ENCODE measurements at places on chromosomes 3 and 15.

DNA sequence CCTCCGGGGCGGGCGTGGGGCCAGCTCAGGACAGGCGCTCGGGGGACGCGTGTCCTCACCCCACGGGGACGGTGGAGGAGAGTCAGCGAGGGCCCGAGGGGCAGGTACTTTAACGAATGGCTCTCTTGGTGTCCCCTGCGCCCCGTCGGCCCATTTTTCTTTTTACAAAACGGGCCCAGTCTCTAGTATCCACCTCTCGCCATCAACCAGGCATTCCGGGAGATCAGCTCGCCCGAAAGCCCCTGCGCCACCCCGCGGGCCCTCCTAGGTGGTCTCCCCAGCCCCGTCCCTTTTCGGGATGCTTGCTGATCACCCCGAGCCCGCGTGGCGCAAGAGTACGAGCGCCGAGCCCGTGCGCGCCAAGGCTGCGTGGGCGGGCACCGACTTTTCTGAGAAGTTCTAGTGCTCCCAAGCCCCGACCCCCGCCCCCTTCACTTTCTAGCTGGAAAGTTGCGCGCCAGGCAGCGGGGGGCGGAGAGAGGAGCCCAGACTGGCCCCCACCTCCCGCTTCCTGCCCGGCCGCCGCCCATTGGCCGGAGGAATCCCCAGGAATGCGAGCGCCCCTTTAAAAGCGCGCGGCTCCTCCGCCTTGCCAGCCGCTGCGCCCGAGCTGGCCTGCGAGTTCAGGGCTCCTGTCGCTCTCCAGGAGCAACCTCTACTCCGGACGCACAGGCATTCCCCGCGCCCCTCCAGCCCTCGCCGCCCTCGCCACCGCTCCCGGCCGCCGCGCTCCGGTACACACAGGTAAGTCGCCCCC lies at the start of gene THBS1:
Gene THBS1 (plus strand): TSS at position 595 of the 757 bp plus-strand sequence. CDS start 779 bp downstream, outside the sequence.
- peak; percentile 75 for DNase-seq

DNA sequence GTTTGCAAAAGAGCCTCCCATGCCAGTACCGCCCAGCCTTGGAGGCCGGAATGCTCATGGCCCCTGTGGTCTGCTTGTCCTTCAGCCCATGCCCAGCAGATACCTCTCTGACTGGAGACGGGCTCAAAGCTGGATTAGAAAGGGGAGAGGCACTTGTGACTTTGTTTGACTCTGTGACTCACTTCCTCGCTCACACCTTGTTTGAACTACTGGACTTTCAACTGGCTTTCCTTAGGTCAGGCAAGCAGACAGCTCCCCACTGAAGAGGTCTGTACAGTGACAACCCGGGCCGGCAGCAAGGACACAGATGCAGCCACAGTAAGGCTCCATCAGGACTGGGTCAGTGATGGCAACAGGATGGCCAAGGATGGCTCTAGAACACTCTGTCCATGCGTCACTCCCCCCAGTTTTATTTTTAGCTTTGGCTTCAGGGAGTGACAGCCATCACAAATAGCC lies 98.6 kb upstream of the ABHD17C start:
- no peak for DNase-seq

DNA sequence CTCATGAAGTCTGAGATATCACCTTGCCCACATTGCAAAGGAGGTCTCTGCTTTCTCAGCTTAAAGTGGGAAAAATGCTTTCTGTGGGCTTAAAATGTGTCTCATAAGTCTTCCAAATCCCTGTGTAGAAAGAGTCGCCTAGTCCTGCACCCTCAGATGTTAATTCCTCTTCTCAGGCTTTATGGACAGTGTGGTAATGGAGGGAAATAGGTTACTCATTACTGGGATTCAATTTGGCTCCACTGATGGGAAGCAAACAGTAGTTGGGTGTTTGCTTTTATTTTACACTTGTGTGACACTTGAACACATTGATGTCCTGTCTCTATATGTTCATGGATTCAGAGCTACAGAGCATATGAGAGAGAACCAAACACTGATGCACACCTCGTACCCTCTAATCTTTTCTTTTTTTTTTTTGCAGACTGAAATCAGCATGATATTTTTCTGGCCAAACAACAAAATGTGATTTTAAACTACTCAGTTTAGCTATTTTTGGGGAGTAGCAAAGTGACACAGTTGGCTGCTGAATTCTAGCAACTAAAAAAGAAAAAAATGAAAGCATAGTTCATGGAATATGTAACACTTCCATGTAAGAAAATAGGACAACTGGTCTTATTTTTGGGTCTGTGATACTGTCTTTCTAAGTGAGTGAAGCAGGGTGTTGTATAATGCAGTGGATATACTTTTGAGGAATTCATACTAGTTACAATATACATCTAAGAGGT lies 8.6 kb downstream of the PTPRG start:
- no peak for DNase-seq

- DNase-seq, result no peak
Observed at GRCh38 chr3:50661321-50661837, 13.3 kb upstream of the DOCK3 start.

- DNase-seq, result no peak
Observed at GRCh38 chr3:73225146-73225855, 163.8 kb downstream of the EBLN2 start.

DNA sequence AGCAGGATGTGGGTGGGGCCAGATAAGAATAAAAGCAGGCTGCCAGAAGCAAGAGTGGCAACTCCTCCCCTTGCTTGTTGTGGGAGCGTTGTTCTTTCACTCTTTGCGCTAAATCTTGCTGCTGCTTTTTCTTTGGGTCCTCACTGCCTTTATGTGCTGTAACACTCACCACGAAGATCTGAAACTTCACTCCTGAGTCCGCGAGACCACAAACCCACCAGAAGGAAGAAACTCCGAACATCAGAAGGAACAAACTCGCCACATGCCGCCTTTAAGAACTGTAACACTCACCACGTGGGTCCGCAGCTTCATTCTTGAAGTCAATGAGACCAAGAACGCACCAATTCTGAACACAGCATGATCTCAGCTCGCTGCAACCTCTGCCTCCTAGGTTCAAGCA lies 72.9 kb downstream of the IL12A start:
- DNase-seq, result no peak

DNA sequence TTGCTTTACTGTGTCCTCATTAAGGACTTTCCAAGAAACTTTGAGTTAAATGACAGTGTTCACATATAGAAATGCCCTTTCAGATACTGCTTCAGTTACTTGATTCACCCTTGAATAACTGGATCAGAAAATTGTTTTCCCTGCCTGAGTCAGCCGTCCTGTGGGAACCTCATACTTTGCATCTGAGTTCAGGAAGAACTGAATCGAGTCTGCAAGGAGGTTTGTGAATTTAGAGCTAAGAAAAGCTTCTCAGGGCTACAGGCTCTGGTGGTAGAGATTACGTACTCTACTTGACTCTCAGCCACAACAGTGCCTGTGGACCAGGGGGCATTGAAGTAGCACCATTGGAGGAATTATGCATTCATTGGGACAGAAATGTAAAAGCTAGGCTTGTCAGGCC lies 252.4 kb upstream of the C2CD4B start:
- DNase-seq, result no peak

DNA sequence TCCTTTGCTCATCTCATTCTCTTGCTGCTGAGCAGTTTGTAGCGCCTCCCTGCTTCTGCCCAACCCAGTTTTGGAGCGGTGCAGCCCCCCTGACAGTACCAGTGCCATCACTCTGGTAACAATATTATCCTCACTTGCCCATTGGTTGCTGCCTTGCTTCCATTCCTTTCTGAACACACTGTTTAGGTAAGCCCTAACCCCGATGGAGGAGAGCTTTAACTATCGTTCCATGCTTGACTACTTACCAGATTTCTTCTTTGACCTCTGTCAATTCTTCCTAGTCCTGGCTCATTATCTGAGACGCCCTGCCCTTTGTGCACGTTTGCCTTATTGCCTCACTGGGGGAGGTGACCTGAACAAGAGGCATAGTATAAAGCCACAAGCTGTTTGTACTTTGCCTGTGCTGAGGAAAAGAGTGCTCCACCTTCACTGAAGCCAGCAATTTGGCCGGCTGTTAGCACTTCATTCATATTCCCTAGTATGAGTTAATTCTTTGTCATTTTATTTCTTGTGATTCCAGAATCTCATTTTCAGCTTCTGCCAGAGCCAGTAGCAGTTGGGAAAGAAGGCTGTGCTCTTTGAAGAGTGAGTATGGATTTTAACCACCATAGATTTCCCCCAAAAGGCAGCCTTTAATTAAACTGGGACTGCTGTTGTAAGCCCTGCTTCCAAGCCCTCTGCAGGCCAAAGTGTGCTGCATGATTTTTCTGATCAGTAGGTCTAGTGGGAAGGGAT lies 11.9 kb downstream of the ABHD6 start:
- no peak for DNase-seq

DNA sequence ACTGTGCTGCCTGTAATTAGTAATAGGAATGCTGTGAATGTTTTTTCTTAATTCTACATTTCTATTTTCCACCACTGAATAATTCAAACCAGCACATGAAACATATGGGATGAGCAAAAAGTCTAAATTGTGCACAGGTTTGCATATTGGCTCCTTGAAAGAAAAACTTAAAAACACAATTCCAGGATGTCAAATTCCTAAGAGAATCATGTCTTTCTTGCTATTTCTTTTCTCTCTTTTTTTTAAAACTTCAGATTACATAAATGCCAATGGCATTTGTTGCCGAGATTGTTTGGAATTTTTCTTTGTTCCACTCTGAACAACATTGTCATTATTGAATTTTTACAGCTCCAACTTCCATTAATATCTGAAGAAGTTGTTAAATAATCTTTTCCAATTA lies 60.8 kb downstream of the VGLL3 start:
- DNase-seq, result no peak

- no peak for DNase-seq
Observed at GRCh38 chr15:27820722-27821121, 278.4 kb downstream of the OCA2 start.

GRCh38 chr15:57509126-57509525 lies 82.6 kb upstream of the MYZAP start:
- no peak for DNase-seq

DNA sequence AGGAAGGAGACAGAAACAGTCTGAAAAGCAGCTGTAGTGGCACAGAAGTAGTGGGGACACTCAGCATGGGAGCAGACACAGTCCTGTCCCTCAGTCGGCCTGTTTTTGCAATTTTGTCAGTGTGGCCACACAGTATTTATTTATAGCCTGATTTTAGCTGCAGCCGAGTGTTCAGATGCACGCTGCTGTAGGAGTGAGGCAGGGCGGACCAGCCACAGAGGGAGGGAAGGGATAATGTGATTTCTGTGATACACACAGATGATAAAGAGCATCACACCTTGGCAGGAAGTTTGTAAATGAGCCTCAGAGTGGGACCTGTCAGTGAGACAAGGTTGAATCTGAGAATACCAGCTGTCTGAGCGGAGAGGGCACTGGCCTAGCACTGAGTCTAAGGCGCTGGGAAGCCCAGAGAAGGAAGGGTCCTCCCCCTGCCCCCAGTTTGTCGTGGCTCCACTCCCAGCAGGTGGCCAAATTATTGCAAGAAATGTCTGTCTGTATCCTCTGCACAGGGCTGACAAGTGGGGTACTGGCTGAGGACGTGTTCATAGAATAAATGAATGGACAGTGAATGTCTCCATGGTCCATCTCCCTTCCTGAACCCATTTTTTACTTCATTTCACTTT lies 3.8 kb downstream of the PSTPIP1 start:
- DNase-seq, result no peak

GRCh38 chr15:100891307-100892012 lies 11.8 kb downstream of the ALDH1A3 start:
- no peak for DNase-seq

DNA sequence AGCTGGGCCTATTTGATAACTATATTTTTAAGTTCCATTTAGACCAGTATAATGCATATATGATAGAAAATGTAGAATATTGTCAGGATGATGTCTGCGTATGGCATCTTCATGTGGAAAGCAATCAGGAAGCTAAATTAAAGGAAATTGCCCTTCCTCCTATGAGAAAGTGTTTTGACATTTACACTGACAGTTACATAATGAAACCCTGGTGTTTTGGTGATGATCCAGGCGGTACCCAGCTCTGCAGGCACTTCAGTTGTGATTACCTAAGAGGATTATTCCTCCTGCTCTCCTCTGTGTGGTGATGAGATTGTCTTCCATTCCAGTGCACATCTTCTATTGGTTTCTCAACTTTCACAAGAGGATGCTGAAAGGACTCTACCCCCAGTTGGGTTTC lies 126.5 kb upstream of the MITF start:
- no peak for DNase-seq

- no peak for DNase-seq
Observed at GRCh38 chr15:91881569-91882297, 28.2 kb downstream of the SLCO3A1 start.

DNA sequence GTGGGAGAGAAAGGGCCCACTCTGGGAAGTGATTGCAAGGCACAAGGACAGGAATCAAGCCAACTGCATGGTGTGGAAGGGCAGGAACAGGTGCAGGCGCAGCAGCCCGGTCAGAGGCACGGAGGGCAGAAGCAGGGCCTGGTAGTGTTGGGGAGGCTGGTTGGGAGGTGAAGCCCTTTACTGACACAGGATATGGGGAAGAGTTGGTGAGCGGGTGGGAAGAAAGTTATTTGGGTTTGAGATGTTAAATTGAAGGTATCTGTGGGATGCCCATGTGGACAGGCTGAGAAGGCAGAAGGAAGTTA lies 83.6 kb upstream of the ABHD2 start:
- no peak for DNase-seq

DNA sequence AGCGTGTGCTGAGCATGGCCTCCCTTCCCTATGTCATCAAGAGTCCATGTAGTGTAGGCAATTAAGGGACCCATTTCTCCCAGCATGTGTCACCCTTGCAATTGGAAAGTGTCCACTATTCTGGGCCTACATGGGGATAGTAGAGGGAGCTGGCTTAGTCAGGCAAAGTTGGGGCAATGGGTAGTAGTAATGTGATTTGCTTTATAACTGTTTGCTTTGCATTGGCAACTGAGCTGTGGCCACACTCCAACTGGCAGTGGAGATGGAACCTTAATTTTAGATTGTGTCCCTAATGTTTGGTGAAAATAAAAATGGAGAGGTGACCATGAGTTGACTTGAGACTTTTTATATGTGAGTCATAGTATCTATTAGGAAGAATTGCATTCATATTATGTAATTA lies 97.7 kb upstream of the SAMMSON start:
- no peak for DNase-seq

DNA sequence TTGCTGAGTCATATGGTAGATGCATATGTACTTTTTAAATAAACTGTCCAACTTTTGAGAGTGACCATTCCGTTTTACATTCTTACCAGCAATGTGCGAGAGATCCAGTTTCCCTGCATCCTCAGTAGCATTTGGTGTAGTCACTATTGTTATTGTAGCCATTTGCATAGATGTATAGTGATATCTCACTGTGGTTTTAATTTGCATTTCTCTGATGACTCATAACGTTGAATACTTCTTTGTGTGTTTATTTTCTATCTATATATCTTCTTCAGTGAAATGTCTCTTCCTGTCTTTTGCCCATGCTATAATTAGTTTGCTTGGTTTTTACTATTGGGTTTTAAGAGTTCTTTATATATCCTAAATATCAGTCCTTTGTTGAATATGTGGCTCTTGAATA lies 255.7 kb upstream of the GRM7 start:
- no peak for DNase-seq
